ENCODE measurements at places on chromosomes 7 and 10.

DNA sequence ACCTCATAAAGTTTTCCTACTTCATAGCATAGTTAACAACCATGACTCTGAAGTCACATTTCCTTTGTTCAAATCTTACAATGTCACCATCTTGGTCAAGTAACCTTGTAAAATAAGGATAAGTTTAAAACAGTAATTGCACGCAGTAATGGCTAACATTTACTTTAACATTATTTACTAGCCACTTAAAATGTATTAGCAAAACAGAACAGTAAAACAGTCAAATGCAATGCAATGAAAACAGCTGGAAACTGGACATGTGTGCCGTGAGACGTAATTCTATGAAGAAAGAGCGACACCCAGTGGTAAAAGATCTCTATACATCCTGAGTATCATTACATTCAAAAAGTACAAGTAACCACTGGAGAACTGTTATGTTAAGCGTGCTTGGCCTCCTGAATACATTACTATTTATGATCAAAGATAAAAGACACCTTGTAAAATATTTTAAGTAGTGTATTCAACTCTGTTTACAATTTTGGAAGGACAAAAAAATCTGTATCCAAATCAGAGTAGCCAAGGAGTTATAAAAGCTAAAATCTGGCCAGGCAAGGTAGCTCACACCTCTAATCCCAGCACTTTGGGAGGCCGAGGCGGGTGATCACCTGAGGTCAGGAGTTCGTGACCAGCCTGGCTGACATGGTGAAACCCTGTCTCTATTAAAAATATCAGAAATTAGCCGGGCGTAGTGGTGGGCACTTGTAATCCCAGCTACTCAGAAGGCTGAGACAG is 27.2 kb downstream of the ATE1 start:
- DNase-seq: no peak

DNA sequence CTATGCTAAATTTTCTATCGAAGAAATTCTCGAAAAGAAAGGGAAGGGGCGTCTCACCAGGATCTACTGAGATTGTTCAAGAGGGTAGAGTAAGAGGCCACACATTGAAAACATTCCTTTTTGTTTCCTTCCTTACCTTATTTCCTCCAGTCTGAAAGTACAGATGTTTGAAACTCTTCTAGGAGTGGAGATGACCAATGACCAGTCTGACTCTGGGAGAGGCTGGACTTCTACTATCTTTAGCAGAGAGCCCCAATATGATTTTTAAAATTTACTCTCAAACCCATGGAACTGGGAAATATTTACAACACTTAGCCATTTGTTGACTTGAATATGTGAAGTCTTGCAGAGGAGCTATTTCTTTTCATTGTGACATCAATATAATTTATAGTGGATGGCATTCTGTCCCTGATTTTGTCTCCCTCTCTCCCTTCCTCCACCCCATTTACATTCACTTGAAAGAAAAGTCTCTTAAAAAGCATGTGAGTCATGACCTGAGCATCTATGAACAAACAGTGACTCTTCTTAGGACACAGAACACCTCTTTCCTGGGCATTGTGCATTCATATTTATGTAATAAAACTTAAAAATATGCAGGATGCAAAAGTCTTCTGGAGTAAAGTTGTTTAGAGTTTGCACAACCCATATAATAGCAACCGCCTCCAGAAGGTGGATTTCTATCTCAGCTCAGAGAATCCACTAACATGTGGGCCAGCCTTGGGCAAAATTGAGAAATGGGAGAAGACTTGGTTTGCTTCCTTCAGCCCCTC is 31.2 kb upstream of the BMPER start:
- no peak for DNase-seq

DNA sequence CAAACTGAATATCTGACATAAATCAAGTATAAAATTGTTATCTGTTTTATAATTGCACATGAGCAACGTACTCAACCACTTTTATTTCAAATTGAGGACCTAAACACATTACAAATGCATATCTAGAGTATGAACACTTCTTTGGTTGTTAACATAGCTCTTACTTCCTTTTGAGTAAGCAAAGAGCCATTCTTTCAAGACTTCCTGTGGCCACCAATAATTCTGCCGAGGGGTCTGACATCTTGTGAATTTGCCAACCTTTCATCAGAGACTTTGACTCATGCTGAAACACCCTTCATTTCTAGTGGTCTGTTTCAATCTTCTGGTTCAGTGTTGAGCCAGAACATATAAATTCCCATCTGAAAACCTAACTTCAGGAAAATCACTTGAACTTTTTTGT is 59.4 kb downstream of the CDK14 start:
- no peak for DNase-seq

DNA sequence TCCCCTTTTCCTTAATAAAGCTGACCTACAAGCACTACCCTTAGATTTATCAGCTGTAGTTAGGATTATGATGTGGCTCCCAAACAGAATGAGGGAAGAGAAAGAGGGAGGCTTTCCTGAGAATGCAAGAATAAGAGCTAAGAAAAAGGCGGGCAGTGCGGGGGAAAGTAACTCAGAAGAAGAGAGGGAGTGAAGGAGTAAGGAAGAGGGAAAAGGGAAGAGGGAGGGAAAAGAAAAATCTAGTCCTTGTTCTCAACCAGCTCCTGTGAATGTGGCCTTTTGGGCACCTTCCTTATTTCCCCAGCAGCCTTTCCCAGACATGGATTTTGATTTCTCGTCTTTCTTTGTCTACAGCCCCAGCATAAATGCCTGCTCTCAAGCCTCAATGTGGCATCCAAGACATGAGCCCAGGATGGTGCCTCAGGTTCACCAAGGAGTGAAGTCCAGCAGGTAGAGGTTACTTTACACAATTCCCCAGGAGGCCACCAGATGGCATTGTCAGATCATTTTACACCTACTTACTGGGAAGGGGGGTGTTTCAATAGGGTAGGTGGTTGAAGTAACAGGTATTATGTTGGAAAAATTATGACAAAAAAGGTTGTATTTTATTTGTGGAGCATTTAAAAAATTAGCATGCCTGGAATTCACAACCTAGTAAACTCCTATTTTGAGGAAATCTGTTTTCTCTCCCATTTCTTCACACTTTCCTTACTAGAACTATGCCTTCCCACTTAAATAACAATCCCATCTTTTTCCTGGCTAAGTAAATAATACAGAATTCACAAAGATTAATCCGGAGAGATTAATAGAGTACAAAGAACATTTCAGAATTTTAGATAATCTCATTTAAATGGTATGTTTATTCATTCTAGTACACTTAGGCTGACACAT is 106.5 kb downstream of the HTR7 start:
- DNase-seq: no peak

- DNase-seq: no peak
Observed at GRCh38 chr10:12513775-12514673, 164.7 kb downstream of the CAMK1D start.

DNA sequence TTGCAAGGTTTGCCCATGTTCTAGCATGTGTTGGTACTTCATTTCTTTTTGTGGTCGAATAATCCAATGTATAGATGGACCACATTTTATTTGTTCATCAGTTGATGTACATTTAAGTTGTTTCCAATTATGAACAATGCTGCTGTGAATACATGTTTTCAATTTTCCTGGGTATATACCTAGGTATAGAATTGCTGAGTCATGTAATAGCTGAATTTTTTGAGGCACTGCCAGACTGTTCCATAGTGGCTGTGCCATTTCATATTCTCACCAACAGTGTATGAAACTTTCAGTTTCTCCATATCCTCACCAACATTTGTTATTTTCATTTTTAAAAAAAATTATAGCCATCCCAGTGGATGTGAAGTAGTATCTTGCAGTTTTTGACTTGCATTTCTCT is 90.5 kb downstream of the EZH2 start:
- no peak for DNase-seq

DNA sequence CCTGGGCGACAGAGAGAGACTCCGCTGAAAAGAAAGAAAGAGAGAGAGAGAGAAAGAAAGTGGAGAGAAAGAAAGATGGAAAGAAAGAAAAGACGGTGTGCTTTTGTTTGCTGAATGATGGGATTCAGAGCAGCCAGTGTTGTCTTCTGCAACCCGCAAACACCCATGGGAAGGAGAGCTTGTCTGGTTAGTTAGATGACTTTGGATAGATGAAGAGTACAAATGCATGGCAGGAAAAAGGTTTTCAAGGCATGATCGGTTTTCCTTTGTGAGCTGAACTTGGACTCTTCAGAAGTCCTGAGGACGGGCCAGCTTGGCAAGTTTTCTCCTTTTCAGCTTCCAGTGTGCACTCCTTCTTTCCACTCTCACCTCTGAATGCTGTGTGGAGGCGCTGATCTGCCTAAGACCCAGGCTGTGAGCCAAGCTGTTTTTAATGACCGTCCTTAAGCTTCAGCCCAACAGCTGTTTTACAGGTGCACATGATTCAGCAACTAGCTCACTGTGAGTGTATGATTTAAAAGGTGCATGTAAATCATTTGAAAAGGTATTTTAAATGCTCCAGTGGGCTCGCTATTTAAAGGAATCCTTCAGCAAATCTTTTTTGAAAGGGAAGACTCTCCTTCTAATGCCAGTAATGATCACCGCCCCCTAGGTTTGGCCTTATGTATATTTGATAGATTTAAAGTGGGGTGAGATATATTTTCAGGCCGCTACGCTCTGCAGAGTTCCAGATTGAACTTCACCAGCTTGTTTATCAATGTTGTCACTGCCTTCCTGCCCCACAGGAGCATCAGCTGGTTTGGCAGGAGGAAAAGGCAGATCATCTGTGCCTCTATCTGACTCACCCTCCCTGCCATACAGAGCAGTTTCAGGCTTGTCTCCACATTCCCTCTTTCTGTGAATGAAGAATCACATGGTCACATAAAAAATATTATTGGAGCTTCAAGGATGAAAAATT is 115.0 kb downstream of the PLXDC2 start:
- peak; percentile 81 for DNase-seq

DNA sequence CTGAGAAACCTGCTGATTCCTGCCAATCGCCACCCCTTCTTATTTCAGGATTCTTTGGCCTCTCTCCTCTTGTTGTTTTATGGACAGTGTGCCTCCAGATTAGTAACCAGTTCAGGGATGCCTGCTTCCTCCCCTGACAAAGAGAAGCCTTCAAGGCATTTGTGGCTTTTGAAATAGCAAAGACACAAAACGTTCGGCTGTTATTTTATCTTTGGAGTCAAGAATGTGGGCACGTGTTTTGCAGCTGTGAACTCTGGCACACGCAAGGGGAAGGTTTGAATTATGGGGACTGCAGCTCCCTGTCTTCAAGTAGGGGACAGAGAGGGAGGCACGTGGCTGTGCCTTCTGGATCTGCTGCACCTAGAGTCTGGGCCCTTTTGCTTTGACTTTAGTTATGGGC is 157.9 kb upstream of the GRB10 start:
- no peak for DNase-seq

DNA sequence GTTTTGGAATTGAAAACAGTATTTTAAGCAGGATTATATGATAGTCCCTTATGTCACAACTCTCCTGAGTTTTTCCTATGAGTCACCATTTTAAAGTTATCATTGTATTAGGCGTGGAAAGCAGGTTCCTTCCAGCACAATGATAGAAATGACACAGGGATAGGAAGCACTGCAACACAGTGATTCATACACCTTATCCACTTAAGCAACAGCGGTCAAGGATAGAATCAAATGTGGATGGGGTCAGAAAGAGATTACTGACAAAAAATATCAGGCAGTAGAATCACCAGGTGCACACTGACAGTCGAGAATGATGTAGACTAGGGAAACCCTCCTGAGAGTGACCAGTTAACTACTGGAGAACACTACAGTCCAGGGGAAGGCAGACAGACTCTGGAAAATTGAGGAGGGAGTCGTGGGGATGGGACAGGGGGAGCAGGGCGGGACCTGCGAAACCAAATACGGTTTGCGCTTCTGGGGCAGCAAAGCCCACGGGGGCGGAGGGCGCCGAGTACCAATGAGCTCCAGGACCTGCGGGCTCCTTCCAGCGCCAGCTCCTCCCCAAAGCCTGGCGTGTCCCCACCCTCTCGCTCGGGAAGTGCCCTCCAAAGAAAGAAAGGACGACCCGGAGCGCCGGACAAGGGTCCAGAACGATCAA is 479 bp downstream of the PNPLA8 start:
- DNase-seq: no peak

DNA sequence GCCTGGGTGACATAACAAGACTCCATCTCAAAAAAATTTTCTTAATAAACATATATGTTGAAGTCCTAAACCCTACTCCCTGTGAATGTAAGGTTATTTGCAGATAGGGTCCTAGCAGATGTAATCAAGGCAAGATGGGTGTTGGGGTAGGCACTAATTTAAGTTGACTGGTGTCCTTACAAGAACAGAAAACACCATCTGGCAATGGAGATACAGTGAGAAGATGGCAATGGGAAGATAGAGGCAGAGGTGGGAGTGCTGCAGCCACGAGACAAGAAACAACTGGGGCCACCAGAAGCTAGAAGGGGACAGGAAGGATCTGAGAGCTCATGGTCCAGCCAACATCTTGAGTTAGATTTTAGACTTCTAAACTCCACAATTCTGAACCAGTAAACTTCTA is 606.4 kb downstream of the CNTNAP2 start:
- no peak for DNase-seq

DNA sequence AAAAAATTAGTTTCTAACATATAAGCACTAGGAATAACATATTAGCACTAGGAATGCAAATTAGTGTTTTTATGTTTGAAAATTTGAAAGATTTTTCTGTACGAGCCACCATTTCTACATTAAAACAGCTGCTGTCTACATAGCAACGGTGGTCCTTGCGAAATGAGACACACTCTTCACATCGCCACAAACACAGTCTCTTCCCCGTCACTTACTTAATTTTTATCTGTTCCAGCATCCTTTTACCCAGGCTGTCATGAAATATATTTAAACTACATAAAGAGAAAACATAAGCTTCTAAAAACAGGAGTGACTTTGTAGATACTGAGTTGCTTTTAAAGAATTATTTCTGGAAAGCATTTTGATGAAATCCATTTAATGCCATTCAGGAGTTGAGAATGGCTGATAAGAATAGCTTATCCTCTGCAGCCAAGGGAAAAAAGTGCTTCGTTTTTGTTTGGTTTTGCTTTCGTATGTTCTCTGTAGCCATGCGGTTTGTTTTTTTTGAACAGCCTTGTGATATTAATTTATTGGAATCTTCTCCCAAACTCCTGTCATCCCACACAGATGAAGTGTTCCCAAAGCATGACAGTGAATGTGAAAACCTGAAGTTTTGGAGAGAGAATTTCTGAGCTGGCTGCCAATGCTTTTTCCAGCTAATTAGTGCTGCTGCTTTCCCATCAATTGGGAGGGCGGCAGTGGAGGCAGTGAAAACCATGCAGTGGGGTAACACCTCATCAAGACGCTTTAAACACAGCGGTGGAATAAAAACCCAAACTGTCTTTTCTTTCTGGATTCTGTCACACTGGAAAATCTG is 603.7 kb upstream of the ADARB2 start:
- peak; percentile 50 for DNase-seq

GRCh38 chr7:43725251-43725650 is 4.1 kb downstream of the COA1 start:
- no peak for DNase-seq

All from right forelimb (tissue), 1 donor.